ENCODE measurements at places on chromosomes 2 and 18. TPM values are rescaled to one million over a fixed set of nuclear protein-coding genes. Genes with fewer than 3 reads are reported as not detected.

MOGAT1 gene
- 0.11 TPM for polyA plus RNA-seq

OXER1 gene
- polyA plus RNA-seq = 2.9 TPM

CYP1B1 gene
- 1.3 TPM for polyA plus RNA-seq

ANKRD62 gene
- not detected for polyA plus RNA-seq

CABLES1 gene
- 8.3 TPM for polyA plus RNA-seq

DNER gene
- 7.7 TPM for polyA plus RNA-seq

POTEJ gene
- not detected for polyA plus RNA-seq

DUSP11 gene
- 7.0 TPM for polyA plus RNA-seq

PROM2 gene
- 2.6 TPM for polyA plus RNA-seq

TRIM54 gene
- polyA plus RNA-seq = 5.8 TPM

DSG2 gene
- polyA plus RNA-seq = 60.1 TPM

TUBA4A gene
- 172 TPM for polyA plus RNA-seq

GAREM1 gene
- 3.9 TPM for polyA plus RNA-seq

CDC42EP3 gene
- 18.4 TPM for polyA plus RNA-seq

GAREM2 gene
- 19.9 TPM for polyA plus RNA-seq
